ENCODE measurements at places on chromosomes 12 and 14.

- no peak for DNase-seq
Observed at GRCh38 chr14:91149462-91149861, 35.6 kb downstream of the DGLUCY start.

DNA sequence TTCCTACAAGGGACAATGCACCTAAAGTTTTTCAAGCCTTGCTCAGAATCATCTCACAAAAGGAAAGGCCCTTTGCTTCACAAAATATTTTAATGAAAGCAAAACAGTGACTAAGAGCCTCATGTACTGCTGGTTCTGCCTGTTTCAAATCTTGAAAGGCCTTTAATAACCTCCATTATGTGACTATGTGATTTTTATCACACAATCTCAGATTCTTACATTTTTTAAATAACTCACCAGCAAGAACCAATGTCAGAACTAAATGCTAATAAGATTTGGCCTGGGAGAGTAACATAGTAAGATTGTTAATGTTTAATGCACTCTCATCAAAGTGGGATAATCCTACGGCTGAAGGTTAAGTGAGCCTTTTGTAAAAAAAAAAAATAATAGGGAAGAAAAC is 378.9 kb downstream of the RGS6 start:
- no peak for DNase-seq

DNA sequence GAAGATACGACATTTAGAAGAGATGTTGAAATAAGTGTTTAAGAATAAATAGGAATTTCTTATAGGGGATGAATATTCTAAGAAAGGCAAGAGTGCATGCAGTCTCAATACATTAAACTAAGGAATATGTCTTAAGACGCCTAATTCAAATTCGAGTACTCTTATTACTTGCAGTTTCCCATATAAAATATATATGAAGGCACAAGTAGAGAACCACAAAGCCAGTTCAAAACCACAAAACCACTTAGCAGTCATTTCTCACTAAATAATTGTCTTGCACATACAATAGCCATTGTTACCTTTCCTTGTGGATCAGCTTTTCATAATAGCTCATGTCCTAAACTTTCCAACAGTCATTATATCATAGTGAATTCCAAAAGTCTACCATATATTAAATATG is 91.0 kb upstream of the MON2 start:
- DNase-seq: no peak

GRCh38 chr14:24597403-24597802 is 12.1 kb downstream of the GZMH start:
- no peak for DNase-seq

- no peak for DNase-seq
Observed at GRCh38 chr14:51938137-51938536, 51.2 kb upstream of the RTRAF start.

DNA sequence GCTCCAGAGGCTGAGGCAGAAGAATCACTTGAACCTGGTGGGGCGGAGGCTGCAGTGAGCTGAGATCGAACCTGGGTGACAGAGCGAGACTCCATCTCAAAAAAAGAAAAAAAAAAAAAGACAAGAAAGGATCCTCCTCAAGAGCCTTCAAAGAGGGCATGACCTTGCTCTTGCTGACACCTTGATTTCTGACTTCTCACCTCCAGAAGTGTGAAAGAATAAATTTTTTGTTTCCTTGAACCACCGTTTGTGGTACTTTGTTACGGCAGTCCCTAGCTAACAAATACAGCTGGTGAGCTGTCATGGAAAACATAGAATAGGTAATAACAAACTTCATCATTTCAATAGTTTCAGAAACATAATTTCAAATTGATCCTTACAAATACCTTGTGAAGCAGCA is 1.9 kb upstream of the ACTR10 start:
- DNase-seq: peak; percentile 51

- no peak for DNase-seq
Observed at GRCh38 chr14:92549105-92549858, 35.7 kb downstream of the RIN3 start.

GRCh38 chr12:40016980-40017379 is 88.9 kb downstream of the SLC2A13 start:
- DNase-seq: no peak

GRCh38 chr12:63787306-63787705 is 7.6 kb downstream of the RXYLT1 start:
- DNase-seq: no peak

- DNase-seq: no peak
Observed at GRCh38 chr14:41957459-41957858, 350.8 kb downstream of the LRFN5 start.

DNA sequence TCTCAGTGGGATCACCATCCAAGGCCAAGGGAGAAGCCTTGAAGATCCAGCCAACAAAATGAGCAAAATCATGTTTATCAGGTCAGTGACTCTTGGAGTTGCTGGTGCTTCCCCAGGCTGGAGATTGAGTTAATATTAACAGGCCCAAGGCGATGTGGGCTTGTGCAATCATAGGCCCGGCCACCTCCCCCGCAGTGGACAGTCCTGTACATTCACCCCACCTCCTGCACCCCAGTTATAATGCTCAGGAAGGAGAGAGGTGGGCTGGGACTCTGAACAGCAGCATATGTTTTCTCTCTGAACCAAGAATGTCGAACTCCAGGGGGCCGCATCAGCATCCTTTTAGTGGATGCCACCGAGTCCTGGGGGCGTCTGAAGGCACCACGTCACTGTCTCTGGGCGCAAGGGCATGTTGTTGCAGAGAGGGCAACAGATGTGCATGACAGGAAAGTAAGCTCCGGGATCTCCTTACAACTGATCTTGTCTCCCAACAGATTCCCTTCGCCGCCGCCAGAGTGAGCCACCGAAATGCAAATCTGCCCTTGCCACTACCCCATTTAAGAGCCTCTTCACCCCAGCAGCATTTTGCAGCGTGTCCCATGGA is 32.2 kb upstream of the SERPINA6 start:
- no peak for DNase-seq

GRCh38 chr12:22480016-22480415 is 64.3 kb downstream of the C2CD5 start:
- no peak for DNase-seq

DNA sequence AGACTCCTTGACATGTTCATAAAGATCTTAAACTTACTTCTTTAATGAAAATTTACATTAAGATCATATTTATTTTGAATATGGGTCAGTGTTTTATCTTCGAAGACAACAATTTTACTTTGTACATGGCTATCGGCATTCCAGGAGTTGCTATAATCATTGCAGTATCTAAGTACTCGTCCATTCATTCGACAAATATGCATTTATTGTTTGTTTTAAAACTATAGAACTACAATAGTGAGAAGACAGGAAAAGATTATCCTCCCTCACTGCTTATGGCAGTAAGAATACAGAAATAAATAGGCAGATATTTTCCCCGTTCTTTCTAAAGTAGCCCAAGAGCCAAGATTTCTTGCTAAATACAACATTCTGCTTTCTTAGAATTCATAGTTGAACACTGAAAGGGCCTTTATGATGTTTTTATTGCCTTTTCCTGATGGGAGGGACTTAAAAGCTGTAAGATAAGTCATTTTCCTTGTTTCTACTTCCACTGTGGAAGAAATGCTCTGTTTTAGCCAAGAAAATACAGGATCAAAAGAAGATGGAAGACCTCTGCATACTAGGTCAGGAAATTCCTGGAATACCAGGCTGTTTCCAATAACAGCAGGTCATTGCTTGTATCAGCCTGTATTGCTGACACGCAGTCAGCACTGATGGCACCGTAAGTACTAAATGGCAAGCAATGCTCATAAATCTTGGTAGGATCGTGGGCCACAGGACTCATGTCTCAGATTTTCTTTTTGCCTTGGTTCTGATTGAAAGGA is 521.0 kb upstream of the ATP2B1 start:
- no peak for DNase-seq

- DNase-seq: no peak
Observed at GRCh38 chr12:77953528-77954205, 123.0 kb downstream of the NAV3 start.

GRCh38 chr14:56168007-56168616 is 49.9 kb downstream of the PELI2 start:
- DNase-seq: no peak

Measured in CD4-positive, alpha-beta T cell treated with Interleukin-10 for 1 hour (primary cell).